Spinal cord (tissue), 10 donors: ENCODE measurements at places on chromosomes 7 and 10. TPM values are rescaled to one million over a fixed set of nuclear protein-coding genes. Genes with fewer than 3 reads are reported as not detected.

- peak; percentile 90 for DNase-seq
These were observed 36.6 kb upstream of the TNPO3 start for GRCh38 chr7:129091484-129092002.

- no peak for DNase-seq
These were observed 37.0 kb downstream of the TBC1D12 start for GRCh38 chr10:94439275-94439861.

DNA sequence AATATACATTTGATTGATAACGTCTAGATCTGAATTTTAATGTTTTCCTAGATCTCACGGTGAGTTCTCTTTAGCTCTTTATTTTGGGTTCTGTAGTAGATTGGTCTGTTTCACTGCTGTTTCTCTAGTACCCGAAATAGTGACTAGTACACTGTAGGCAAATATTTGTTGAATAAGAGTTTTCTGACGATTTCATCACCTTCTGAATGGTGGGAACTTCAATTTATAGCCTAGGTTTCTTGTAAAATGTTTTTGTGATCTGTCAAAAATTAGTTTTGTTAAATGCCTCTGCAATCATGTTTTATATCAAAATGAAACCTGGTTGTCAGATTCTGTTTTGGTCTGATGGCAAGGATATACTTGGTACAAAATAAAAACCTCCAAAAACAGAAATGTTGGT is 10.2 kb downstream of the PDCD4 start:
- DNase-seq = no peak

DNA sequence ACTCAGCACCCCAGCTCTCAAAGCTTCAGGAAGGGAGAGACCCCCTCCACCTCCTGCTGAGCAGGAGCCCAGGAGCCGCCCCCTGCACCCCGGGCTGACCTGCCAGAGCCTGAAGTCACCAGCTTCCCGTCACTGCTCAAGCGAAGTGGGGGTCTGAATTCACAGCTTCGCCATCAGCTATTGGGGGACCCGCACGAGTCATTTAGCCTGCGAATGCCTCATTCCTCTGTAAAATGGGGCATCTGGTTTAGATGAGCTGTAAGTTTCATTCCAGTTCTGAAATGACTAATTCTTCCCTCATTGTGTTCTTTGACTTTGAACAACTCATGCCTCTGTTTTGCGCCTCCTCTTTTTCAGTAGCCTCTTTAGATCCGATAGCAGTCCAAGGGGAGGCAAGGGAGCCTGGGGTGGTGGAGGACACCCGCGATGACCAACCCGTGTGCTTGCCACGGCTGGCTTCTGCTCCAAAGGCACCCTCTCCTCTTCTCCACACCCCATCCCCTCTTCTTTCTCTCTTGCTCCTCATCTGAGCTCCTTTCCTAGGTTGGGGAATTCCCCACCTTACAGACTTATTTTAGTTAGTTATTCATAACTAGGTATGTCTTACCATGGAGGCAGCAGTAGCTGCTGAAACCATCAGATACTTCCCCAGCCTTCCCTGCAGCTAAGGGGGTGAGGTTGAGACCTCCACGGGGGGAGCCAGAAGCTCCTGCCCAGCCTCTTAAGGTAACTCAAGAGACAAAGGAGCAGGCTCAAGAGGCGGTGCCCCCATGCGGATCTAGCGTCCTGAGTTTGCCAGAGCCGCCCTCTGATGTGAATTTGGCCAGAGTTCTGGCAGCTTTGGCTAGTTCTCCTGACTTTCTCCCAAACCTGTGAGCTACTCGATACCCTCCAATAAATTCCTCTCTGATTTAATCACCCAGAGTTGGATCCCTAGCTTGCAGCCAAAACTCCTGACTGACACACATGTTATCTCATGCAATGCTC is 47.7 kb downstream of the RBM17 start:
- DNase-seq = no peak

DNA sequence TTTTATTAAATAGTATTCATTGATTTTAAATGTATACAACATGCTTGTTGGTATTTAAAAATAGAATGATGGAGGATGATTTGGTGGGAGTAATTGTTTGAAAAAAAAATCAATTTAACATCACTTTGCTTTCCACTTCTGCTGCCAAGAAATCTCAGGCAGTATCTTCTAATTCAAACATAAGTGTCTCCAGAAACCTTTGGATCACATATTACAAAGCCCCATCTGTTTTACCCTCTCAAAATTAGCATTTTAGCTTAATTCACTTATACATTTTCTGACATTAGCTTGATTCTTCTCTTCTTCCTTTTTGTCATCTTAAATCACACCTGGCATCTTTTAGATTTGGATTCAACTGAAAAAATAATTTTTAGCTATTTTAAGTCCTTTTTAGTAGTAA is 72.9 kb upstream of the KMT2C start:
- peak; percentile 23 for DNase-seq

GRCh38 chr7:115249080-115249479 is 327.2 kb downstream of the MDFIC start:
- DNase-seq = no peak

DNA sequence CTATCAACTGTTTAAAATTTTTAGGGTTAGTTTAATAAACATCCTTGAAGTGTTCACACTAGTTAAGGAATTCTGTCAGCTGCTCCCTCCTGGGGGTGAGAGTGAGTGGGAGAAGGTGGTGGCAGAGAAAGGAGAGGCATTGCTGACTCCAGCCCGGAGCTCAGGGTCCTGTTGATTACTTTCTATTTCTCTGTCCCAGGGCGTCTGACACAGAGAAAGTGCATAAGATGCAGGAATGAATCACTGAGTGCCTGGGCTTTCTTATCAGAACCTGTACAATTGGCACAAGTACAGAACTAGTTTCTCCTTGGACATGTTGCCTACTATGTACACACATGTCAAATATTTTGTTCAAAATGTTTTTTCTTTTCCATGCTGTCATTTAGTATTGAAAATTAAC is 410.8 kb upstream of the COBL start:
- no peak for DNase-seq

DNA sequence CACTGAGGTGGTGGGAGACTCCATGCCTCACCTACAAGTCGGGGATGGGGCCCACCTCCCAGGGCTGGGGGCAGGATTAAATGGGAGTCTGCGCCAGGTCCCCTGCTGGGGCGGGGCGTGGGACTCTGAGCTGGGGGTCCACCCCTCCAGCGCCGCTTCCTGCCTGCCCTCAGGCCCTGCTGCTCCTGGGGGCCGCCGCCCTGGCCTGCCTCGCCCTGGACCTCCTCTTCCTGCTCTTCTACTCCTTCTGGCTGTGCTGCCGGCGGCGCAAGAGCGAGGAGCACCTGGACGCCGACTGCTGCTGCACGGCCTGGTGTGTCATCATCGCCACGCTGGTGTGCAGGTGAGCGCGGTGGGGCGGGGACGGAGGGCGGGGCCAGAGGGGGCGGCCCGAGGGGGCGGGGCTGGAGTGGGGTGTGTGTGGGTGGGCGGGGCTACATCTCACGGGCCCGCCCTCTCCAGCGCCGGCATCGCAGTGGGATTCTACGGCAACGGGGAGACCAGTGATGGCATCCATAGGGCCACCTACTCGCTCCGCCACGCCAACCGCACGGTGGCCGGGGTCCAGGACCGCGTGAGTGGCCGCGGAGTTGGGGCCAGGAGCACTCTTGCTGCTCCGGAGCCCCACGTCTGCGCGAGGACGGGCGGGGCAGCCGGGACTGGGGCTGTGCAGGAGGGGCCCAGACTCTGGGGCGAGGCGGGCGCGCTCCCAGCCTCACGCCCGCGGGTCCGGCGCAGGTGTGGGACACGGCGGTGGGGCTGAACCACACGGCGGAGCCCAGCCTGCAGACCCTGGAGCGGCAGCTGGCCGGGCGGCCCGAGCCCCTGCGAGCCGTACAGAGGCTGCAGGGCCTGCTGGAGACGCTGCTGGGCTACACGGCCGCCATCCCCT is 15.1 kb downstream of the TTYH3 start:
- DNase-seq = no peak

DNA sequence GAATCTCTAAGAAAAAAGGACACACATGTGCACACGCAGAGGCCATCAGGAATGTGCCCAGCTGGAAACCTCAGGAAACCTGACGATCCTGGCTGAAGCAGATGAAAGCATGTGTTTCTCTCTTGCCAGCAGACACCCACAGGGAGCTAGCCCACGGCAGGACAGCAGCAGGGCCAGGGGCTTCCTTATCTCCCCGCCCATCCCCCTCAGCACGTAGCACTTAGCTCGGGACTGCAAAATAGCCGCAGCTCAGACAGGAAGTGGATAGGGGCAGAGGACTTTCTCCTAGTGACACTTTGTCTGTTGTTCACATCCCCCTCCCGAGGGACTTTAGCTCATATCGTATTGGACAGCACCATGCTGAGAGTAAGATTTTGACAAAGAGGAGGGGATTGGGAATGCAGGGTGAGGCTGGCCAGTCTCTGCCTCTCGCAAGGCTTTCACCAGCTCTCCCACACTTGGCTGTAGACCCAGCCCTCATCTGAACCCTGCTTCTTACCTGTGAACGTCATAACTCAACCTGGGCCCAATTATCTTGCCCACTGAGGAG is 63.8 kb downstream of the MKI67 start:
- no peak for DNase-seq

The SPDYE5 gene
- 0.11 TPM for total RNA-seq

The KLHL7 gene
- total RNA-seq = 78.3 TPM

The SEMA3A gene
- 32.0 TPM for total RNA-seq

The ASZ1 gene
- total RNA-seq = not detected

The GPR26 gene
- total RNA-seq = 1.8 TPM

The FOXI2 gene
- 0.17 TPM for total RNA-seq

The PLPP4 gene
- 37.4 TPM for total RNA-seq
